ENCODE measurements at places on chromosomes 3 and 15.

DNA sequence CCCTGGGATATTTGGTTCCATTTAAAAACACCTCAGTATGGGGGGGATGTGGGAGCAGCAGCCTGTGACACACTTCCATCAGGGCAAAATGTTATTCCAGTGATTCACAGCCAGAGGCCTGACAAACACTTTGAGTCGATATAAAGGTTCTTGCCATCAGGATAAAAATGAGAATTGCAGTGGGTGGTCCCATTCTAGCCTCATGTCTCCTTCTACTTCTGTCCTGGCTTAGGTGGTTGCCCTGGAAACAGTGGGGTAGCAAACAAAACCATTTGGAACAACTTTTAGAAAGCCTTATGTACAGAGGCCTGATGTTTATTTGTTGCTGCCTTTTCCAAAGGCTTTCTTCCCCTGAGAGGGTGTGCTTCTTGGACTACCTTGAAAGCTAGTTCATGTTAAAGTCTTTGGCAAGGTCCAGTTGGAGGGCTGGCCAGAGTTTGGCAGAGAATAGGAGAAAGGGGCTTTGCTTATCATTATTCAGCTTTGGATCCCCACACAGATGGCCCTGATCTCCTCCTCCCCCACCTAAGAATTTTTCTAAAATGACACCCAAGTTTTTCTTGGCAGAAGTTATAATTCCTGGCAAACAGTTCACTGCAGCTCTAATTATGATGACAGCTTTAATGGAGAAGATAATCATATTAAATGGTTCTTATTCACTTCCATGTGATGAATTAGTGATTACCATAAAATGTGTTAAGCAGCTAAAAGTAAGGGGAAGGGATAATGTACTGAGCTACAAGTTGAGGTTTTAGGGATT lies 84.2 kb upstream of the ZNF280D start:
- DNase-seq, result no peak

- DNase-seq, result no peak
These were observed 2.5 kb downstream of the IL16 start for GRCh38 chr15:81199031-81199779.

DNA sequence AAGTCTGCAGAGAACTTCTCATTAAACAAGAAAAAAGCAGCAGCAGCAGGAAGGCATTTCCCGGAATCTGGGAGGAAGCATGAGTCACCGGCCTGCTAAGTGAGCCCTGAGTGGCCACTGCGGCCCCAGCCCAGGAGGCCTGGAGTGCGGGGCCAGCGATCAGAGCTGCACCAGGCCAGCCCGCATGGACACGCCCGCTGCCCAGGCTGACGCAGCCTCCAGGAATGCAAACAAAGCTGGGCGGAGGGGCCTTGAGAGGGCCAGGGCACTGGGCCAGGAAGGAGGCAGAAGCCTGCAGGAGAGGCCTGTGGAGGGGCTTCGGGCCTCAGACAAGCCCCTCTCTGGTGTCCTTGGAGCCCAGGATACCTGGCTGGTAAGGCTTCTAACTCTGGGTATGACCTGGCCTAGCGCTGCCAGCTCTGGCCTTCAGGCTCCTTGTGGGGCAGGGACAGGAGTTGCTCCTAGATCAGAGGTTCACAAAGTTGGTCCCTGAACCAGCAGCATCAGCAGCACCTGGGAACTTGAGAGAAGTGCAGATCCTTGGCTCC lies 101.2 kb downstream of the SMAD6 start:
- DNase-seq, result no peak

DNA sequence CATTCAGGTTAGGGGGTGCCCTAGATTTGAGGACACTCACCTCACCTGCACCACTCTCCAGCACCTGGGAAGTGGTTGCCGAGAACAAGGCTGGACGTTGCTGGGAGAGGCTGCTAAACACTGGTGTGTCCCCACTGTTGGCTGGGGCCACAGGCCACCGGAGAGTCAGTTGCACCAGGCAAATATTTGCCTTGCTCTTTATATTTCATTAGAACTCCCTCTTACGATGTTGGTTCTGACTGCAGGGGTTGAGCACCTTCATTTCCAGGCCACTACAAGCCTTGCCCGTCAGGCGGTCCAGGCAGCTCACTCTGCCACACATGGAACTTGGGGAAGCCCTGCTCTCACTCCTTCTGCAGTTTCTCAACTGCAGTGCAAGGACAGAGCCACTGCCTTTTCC lies 30.7 kb downstream of the HCN4 start:
- DNase-seq, result no peak

DNA sequence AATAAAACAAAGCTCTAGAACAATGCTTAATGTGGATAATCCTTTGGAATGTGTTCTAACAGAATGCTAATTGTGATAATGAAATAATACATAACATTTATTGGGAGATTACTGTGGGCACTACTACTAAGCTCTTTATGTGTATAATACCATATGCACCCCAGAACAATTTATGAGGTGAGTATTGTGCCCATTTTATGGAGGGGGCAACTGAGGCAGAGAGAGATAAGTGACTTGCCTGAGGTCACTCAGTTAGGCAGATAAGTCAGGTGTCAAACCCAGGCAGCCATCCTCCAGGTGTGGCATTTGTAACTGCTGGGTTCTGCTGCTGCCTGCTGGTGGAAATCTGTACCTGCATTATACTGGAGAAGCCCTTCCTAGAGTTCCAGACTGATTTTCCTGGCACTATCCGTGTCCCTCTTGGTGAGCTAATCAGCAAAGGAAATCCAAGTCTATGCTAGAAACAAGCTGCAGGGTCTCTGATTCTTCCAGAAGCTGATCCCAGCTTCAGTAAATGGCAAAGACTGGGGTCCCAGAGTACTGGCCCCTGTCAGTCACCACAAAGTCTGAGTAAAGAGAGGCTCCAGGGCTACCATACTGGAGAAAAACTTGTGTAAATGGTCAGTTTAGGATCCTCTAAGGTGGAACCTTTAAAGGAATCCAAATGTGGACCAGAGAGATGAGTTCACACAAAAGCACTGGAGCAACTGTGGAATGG lies 22.6 kb upstream of the RBP1 start:
- no peak for DNase-seq

- DNase-seq, result no peak
These were observed 51.5 kb upstream of the CSTA start for GRCh38 chr3:122273498-122273897.

DNA sequence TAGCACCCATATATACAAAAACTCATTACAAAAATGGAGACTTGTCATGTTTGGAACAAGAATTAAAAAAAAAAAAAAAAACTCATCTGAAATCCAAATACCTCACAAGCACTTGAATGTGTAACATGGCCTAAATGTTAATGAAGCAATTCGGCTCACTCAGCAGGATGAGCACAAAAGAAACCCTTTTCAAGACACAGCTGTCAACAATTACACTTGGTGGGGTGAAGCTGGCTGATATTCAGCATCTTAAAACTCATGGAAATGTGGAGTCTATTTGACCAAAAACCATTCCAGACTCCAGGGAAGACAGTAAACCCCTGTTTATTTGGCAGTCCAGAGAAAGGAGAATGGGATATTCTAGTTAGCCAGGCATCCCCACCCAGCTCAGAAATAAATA lies 205.4 kb upstream of the TSC22D2 start:
- no peak for DNase-seq
